ENCODE measurements at places on chromosomes 2 and 18.

DNA sequence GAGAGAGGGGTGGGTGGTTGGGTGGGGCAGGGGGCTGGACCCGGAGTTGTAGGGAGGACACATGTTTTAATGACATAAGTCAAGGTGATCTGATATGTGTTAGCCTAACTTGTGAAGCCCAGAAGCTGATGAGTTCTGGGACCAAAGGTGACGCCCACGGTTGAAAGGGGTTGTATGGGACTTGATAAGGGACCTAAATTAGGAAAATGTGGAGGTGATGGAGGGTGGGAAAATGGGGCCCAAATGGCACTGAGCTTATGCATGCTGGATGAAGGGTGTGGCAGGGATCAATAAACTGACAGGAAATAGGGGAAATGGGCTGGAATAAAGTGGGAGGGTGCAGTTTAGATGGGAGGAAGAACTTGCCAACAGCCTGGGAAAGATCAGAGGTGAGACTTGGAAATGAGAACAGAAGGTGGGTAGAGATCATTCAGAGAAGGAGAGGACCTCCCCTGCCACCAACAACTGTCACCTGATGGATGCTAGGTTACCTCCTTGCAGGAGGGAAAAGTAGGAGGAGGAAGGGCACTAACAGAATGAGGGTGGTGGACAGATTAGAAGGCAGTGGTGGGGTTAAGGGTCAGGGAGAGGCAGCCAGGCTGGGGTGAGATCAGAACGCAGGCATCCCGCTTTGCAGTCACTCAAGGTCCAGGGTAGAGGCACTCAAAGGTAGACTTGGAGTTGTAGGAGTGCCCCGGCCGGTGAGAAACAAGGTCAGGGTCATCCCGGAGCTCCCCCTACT, 15.3 kb downstream of the WNT10A start:
- no peak for DNase-seq

DNA sequence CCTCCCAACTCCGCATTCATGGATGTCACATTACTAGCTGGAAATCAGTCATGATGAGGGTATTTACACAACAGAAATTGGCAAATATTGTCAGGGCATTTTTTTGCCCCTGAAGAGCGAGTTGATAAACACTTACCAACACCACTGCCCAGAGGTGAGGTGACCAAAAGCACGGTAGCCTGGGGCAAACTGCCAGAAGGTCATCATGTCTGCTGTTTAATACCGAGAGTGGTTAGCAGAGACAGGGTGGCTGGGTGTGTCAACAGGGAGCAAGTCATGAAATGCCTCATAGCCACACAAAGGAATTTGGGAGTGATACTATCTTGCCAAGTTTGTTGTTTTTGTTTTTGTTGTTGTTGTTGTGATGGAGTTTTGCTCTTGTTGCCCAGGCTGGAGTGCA, 37.0 kb upstream of the EPC2 start:
- no peak for DNase-seq

- no peak for DNase-seq
Observed at GRCh38 chr18:59484561-59485328, 125.7 kb upstream of the LMAN1 start.

- no peak for DNase-seq
Observed at GRCh38 chr2:169776252-169776761, 22.4 kb upstream of the SSB start.

DNA sequence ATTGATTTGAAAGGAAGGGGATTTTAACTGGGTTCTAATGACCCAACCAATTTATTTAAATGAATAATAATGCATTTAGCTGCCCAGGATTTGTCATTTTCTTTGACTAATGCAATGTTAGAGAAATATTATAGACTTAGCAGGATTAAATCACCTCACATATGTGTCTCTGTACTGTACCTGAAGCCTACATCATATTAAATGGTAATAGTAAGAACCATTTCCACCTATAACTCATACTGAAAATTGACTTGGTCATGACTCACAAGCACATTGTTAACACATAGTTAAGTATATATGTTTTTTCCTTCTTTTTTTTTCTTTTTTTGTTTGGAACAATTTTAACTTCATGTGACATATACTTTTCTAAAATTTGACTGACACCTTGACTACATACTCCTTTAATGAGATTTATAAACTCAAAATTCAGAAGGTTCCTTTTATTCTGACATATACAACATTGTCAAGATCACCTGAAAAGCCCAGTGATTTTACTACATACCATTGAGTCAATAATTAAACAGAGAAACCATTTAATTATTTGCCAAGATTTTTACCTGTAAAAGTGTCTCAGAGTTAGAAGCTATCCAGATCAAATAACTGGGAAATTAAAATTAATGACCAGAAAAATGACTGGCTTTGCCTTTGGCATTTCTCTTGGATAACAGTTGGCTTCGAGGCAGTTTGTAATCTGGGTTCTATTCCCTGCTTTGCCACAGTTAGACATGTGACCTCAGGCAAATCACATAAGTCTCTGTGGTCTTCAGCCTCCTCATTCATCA, 58.8 kb upstream of the CDC42EP3 start:
- DNase-seq: no peak

GRCh38 chr18:57715671-57716070, 87.4 kb downstream of the ATP8B1 start:
- DNase-seq: no peak

GRCh38 chr2:240789501-240790369, 30.3 kb downstream of the KIF1A start:
- DNase-seq: no peak

- DNase-seq: no peak
Observed at GRCh38 chr2:224036731-224037361, 2.2 kb downstream of the SERPINE2 start.

- DNase-seq: no peak
Observed at GRCh38 chr18:33699372-33699771, 121.4 kb downstream of the ASXL3 start.

GRCh38 chr2:29780906-29781305, 140.5 kb downstream of the ALK start:
- DNase-seq: no peak

- no peak for DNase-seq
Observed at GRCh38 chr2:123040506-123040905, 984.6 kb upstream of the CNTNAP5 start.

DNA sequence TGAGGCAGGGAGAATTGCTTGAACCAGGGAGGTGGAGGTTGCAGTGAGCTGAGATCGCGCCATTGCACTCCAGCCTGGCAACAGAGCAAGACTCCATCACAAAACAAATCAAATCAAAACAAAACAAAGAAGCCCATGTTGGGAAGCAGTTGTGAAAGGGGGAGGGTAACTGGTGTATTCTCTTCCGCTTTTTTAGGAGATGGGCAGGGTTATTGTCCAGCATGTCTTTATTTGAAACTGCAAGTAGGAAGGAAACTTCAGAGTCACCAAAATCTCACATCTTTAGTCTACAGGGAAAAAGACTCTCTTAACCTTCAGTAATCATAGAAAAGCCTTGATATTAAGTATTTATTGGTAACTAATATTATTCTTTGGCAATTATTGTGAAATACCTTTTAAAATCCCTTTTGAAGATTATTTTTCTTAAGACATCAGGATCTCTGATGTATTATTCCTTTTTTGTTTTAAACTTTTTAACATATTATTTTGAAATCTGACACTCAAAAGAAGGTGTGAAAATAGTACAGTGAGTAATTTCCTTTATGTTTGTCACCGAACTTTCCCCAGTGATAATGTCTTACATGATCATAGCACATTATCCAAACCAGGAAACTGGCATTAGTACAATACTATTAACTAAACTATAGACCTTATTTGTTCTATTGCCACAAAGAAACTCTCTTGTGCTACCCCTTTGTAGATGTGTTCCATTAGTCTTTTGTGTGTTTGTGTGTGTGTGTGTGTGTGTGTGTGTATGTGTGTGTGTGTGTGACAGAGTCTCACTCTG, 84.3 kb upstream of the LTBP1 start:
- DNase-seq: no peak

GRCh38 chr2:33014268-33014667, 67.5 kb downstream of the LTBP1 start:
- no peak for DNase-seq

DNA sequence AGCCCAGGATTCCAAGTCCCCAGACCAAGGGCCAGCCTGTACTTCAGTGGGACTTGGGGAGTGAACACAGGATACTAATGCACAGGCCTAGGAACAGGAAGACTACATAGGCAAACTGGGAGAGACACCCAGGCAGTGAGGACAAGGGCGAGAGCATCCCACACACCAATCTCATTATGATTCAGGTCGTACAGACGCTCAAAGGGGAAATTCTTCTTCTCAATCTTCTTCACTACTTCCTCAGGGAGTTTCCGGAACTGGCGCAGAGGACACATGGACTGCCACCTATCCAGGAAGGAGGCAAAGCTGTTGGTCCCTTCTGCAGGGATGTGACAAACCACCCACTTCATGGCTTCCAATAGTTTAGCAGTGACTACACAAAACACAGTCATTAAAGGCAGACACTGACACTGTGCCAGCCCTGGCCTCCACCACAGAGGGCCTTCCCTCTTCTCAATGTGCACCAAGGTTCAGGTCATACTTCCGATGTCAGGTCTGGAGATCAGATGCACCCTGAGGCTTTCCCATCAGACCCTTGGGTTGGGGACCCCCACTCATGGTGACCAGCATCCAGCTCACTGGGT, 18.0 kb downstream of the SNRNP200 start:
- DNase-seq: no peak

- DNase-seq: no peak
Observed at GRCh38 chr2:106552921-106553320, 65.8 kb downstream of the CD8B2 start.

DNA sequence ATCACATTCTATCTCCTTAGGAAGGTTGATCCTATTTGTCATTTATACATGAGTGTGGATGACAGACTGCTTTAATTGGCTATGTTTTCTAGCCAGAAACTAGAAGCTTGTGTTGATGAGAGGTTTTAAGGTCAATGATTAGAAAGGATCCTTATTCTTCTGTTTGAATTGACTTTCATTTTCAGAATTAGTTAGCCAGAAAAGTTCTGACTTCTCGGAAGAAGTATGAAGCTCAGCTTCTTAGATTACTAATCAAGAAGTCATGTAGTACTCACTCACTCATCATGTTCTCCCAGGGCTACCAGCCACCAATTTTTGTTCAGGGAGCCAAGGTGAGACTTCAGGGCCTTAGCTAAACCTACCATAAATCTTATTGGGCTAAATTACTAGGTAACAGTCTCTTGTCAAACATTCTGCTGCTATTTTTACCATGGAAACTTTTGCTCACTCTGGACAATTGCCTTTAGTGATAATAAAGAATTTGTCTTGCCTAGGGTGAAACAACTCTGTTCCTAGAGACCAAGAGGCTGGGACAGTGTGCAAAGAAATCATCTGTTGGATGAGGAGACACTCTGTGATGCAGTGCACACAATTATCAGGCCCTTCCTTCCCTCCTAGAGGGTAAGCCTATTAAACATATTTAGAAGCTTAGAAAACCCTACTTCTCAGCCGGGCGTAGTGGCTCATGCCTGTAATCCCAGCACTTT, 111.6 kb upstream of the DNMT3A start:
- no peak for DNase-seq

- DNase-seq: no peak
Observed at GRCh38 chr2:62362561-62362960, 143.4 kb downstream of the TMEM17 start.

- DNase-seq: no peak
Observed at GRCh38 chr18:79447703-79448367, 52.1 kb downstream of the NFATC1 start.

GRCh38 chr2:218799990-218800389, 18.0 kb downstream of the CYP27A1 start:
- no peak for DNase-seq

- no peak for DNase-seq
Observed at GRCh38 chr18:12820506-12820905, 63.5 kb downstream of the PTPN2 start.

GRCh38 chr2:26900831-26901321, 52.9 kb downstream of the DPYSL5 start:
- peak; percentile 37 for DNase-seq

DNA sequence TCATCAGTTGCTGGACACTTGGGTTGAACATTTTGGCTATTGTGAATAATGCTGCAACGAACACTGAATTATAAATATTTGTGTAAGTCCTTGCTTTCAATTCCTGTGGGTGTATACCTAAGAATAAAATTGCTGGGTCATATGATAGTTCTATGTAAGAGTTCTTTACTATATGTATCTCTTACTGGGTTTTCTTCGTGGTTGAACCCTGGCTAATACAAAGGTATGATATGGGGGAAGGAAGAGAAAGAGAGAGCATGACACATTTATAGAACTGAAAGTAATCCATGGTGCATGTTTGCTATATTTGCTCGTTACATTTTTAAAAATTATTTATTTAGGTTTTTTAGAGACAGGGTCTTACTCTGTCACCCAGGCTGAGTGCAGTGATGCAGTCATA, 143.1 kb upstream of the GAREM1 start:
- DNase-seq: no peak

GRCh38 chr2:3533836-3534235, 14.5 kb upstream of the ADI1 start:
- no peak for DNase-seq

DNA sequence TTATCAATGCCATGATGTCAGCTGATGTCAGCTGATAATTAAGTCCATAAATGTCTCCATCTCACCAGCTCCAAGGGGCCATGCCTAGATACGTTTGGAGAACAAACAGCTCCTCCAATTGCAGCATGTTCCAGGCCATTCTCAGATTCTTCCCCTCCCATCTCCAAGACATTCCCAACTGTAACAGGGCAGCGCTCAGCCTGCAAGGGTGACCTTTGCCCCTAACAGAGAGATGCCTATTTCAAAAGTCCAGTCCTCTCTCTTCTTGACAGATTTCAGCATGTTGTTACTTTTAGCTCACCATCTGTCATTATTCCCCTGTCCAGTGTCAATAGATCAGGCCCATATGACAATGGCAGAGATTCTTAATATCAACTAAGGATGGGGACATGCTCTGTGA, 9.9 kb downstream of the PSD4 start:
- no peak for DNase-seq

DNA sequence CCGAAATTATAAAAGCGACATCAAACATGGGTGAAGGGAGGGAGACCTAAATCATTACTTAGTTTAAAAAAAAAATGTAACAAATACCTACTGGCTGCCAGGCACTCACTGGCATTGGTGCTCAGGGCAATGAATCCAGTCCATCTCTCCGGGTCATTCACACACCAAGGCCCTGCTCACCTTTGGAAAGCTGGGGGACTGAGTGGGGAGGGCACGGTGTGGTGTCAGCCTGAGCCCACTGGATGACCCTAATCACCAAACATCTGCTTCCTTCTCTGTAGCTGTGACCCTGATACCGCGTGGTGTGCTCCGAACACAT, 336 bp upstream of the DDX1 start:
- no peak for DNase-seq

- DNase-seq: no peak
Observed at GRCh38 chr2:60221098-60221497, 332.4 kb downstream of the BCL11A start.

GRCh38 chr18:62634458-62634857, 80.9 kb upstream of the PHLPP1 start:
- no peak for DNase-seq

DNA sequence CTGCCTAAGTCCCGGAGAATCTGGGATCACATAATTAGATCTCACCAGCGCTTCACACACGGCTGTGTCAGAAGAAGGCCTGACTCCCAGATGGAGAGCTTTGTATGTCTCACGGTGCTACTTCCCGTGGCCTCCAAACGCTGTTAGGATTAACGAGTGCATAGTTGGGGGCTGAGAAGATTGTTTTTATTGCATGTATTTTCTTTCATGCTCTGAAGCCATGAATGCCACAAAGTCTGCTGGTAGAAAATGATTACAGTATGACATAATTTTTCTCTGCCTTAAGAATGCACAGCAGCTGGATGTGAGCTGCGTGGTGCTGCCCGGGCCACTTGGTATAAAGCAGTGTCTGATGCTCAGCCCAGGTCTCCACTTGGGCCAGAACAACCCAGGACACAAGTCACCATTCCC, 166.5 kb downstream of the SEPTIN10 start:
- no peak for DNase-seq

Measured in NCI-H1436 treated with DMSO at 0.1 percent for 48 hours (cell line).